NCI-H1092 (cell line): ENCODE measurements at places on chromosomes 7 and 10.
A peak's percentile ranks its signal among the peaks of the same experiment; 100 is the strongest.

DNA sequence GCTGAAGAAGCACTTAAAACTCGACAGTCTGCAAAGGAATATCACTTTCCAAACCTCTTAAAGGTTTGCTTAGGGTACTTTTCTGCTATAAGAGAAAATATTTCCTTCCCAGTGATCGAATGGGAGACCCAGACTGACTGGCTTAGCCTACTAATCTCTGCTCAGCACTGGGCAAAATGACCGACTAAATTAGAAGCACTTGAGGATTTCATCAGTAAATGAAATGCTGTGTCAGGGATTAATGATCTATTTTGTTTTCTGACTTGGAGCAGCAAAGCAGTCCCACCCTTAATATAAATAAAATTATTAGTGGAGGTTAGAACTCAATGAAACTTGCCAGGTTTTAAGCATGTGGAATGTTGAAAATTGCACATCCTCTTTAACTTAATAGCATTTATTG, 411.6 kb downstream of the NEBL start:
- DNase-seq = no peak

DNA sequence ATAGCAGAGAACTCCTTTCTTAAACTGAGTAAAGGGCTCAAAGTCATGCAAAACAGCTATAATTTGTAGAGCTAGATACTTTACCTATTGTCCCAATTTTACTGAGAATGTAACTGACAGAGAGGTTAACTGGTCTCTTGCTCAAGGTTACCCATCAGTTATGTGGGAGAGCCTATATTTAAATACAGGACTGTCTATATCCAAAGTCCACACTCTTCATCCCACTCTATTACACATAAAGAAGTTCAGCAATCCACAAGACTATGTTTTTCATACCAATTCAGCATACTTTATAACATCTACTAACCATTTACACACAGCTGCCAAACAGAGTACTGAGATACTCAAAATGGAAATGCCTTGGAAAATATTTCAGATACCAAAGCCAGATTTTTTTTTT, 100.2 kb downstream of the MICU1 start:
- no peak for DNase-seq

DNA sequence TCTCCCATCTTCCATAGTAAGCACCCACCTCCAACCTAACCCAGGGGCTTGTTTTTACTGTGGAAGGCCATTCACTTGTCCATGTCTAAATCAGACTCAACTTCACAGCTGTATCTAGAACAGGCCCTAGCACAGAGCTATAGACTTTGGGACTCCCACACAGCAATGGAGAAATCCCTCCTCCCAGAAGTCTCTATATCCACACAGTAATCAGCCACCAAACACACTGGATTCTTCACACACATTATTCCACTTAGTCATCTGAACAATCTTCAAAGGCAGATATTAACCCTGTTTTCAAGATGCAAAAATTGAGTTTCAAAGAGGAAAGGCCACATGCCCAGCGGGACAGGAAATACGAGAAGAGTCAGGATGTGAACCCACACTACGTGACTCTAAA, 81.8 kb downstream of the MALSU1 start:
- no peak for DNase-seq

DNA sequence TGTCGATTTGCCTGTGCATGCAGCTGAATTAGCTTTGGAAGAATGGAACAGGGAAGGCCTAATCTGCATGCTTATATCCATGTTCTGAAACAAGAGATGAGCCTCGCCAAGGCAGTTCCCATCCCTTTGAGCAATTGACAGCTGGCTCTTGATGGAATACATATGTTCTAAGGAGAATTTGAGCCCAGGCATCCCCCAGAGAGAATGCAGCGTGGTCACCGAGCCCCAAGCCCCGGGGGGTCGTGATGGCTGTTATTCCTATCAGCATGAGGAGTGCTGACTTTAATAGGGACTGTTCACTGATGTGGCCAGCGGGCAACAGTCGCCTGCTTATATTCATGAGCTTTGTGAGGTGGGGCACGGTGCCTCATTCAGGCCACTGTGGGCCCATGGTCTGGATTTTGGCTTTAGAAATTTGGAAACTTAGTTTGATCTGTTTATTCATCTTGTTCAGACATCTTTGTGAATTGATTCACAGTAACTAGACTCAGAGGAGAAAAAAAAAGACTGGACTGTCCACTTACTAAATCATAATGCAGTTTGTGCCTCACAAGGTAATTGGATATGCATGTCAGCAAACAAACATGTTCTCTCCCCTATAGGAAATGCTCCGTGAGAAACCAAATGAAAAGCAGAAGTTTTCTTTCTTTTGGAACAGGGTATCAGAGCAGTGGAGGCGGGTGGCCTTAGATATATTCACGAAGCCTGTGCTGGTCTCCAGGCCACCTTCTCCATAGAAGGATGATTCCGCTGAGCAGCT, 204.9 kb downstream of the CCDC3 start:
- no peak for DNase-seq

DNA sequence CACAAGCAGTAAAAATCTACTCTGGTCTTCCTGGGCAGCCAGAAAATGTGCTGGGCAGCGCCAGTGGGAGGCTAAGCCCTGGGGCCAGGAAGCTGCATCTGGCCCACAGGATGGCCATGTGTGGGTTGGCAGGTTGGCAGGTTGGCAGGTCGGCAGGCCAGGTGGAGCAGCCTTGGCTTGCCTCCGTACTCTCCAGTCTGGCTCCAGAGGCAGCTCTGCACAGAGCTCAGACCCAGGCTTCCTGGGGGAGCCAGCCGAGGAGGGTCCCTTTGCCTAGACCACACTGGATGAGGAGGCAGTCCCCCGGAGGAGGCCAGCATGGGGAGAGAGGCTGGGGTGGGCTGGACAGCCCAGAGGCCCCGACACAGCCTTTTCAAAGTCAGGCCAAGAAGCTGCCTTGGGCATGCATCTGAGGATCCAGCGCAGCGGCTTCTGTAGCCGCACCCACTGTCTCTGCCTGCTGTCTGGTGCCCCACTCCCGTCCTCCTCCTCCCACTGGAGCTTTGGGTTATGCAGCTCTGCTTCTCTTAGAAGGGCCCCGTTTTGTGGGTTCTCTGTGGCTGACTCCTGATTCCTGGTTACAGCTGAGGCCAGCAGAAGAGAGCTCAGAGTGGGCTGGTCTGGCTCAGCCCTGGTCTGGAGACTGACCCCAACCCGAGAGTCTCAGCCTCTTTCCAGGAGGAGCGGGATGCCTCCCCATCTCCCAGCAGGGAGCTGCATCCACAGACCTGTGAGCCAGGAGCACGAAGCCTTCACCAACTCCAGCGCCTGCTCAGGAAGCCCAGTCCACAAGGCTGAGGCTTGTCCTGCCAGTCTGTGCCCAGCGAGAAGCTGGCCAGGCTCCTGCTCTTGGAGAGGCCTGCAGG, 44.6 kb downstream of the CFAP46 start:
- DNase-seq = no peak

GRCh38 chr7:41367967-41368882, 334.7 kb downstream of the INHBA start:
- no peak for DNase-seq

GRCh38 chr10:124616040-124616835, 127.9 kb downstream of the FAM53B start:
- no peak for DNase-seq

GRCh38 chr10:3085785-3086567, 18.6 kb downstream of the PFKP start:
- DNase-seq = no peak

DNA sequence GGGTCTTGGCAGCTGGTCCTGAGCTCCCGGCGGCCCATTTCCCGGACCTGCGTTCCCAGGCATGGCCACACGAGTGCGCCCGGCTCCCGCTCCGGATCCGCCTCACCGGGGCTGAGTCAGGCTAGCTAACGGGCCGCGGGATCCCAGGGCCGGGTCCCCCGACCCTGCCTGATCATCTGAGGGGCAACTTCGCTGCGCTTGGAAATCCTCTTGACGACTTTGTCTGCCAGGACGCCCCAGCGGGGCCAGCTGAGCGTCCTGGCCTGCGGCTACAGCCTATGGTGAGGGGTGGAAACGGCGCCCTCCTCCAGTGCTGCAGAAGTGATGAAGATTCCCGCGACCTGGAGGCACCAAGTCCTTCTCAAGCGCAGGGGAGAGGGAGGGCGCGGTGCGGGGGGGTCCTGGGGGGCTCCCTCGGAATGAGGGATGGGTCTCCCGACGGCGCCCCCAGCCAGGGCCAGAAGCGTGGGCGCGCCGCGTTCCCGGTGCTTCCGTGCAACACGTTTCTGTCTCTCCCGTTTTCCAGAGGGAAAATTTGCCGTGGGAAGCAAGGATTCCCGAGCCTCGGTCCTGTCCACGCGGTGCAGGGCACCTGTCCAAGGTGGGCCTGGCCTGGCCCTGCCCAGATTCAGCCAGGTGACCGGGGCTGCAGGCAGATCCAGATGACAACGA, 212.4 kb downstream of the CCSER2 start:
- DNase-seq = no peak

GRCh38 chr10:106816318-106817085, 348.0 kb downstream of the SORCS1 start:
- DNase-seq = no peak

- no peak for DNase-seq
Observed at GRCh38 chr7:45975847-45976484, 54.9 kb upstream of the IGFBP3 start.

- DNase-seq = peak; percentile 70
Observed at GRCh38 chr7:146956853-146957252, 840.3 kb downstream of the CNTNAP2 start.

DNA sequence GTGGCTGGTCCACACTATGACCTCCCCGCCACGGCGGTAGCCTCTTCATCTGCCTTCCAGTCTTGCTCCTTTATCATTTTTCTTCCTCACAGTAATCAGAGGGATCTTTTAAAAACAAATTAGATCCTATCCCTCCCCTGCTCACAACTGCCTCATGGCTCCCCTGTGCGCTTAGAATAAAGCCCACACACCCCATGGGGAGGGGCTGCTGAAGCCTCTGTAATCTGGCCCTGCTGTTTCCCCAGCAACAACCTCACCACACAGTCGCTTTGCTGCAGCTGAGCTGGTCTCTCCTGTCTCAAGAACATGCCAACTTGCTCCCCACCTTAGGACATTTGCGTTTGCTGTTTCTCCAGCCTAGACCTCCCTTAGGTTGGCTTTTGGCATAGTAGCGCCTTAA, 41.0 kb downstream of the SP8 start:
- DNase-seq = no peak

DNA sequence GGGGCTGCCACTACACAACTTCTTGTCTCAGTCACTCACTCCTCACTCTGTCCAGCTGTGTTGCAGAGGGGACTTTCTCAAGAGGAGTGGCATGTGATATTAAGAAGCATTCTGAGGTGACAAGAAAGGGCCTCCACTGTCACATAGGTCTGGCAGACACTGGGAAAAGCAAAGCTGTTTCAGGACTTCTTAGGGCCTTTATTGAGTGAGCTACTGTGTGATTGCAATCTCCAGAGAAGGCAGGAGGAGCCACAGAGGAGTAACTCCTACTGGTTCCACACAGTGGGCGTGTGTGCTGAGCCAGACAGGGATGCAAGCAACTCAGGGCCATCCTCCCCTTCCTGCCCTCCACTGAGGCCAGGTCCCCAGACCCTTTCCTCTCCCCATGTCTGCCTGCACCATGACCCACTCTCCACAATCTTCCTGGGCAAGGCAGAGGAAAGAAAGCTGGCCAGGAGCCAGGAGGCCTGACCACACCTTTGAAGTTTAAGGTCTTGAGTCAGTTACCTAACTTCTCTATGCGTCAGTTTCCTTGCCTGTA, 262.0 kb upstream of the ZMIZ1 start:
- DNase-seq = no peak

DNA sequence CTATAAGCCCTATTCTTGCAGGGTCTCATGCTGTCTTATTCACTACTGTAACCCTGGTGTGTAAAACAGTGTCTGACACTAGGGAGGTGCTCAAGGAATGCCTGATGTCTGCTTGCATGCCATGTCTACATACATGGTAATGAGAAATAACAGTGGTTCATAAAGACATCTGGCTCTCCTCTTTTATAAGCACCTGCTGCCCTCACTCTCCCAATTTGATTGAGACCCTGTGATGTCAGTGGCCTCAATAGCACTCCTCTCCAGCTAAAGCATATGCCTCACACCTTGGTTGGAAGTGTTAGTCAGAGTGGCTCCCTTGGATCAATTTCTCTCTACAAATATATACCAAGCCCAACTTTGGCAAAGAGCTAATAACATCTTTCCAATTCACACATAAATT, 30.6 kb downstream of the ANK3 start:
- no peak for DNase-seq

DNA sequence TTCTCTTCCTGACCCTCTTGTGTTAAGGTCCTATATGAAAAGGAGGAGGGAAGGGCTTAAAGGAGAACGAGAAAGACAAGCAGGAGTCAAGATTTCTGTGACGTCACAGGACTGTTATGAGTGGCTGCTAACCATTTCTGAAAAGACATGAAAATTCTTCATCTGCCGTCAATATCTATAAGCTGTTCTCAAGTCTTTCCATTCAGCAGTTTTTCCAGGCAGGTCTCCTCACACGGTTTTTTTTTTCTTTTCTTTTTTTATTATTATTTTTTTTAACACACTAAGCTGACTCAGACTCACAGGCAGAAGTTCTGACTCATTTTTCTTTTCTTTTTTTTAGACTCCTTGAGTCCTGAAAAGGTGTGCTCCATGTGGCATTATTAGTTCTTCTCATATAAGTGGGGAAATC, 72.0 kb downstream of the DGKI start:
- DNase-seq = no peak

DNA sequence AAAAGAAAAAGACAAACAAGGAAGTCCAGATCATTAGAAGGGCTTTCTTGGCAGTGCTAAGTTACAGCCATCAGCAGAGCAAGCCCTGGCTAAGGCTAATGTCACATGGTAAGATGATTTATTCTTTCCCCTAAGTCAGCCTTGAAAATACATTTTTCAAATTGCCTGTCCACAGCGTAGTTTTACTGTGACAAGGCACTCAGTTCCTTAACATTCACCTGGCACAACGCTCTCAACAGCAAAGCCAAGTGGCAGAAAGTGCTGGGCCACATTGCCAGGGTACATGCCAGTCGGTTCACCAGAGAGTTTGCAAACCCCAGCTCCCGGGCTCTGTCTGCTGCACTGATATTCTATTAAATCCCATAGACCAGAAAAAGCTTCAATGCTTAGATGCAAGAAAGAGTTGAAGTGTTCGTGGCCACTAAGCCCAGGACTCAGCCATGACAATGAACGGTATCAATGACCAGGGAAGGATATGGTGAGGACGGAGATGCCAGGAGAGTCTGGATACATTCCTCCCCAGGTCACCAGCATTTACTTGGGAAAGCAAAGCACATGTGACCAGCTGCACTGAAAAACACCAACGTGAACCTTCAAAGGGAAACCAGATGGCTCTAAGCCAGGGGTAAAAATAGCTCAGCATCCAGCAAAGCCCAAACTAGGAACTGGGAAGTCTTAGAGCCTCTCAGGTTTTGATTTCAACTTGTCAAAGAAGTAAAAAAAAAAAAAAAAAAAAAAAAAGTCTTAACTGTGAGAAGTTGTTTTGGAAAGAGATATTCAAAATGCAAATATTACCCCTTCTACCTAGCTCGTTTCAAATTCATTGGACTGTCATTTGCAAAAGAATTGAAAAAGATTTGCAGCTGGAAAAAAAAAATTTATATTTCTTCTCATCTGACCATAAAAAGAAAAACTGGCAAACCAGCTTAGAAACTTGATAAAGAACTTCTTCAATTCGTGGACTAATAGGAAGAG, 23.9 kb upstream of the MPP7 start:
- no peak for DNase-seq
